HEK293T (cell line): ENCODE measurements at places on chromosomes 7 and 10.

GRCh38 chr10:6813856-6814255 is 233.8 kb upstream of the PRKCQ start:
- no peak for DNase-seq

DNA sequence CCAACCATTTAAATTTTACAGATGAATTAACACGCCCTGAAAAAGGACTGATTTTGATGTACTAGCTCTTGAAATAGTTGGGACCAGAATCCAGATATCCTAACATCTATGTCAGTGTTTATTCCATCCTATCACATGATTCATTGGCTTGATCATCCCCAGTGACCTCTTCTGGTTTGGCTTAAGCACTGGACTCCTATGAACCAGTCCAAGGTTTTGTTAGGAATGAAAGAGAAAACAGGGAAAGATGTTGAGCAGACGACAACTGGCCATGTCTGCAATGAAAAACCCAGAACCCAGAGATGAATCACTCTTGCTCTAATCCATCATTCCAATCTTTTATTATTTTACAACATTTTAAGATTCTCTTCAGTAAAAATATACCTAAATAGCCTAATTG is 1080.9 kb downstream of the SORCS1 start:
- DNase-seq, result no peak

GRCh38 chr10:62016623-62017490 is 115.4 kb downstream of the ARID5B start:
- DNase-seq, result no peak

DNA sequence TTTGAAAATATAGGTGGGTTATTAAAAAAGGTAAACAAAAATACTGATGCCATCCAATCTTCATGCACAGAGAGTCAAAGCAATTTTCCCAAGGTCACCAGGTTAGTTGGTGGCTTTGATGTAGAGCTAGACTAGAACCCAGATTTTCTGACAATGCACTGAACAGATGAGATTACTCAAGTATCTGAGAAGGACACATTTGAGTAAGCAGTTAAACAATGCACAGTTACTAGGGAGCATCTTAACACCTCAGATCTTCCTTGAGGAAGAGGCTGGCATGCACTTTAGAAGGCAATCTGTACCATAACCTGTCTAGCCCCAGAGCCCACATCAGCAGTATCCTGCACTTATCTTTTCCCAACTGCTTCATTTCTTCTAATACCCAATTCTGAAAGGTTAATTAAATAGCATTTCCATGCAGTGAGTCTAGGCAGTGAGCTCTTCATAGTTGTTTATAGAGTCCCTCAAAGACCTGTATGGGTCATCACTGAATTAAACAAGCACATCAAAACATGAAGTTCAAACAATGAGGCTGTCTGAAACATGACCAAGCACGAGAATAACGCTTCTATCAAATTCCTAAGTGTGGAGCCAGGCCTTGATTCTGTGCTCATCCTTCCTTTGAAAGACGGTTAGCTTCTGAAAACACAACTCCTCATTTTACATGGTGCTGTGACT is 38.2 kb upstream of the ANK3 start:
- no peak for DNase-seq

DNA sequence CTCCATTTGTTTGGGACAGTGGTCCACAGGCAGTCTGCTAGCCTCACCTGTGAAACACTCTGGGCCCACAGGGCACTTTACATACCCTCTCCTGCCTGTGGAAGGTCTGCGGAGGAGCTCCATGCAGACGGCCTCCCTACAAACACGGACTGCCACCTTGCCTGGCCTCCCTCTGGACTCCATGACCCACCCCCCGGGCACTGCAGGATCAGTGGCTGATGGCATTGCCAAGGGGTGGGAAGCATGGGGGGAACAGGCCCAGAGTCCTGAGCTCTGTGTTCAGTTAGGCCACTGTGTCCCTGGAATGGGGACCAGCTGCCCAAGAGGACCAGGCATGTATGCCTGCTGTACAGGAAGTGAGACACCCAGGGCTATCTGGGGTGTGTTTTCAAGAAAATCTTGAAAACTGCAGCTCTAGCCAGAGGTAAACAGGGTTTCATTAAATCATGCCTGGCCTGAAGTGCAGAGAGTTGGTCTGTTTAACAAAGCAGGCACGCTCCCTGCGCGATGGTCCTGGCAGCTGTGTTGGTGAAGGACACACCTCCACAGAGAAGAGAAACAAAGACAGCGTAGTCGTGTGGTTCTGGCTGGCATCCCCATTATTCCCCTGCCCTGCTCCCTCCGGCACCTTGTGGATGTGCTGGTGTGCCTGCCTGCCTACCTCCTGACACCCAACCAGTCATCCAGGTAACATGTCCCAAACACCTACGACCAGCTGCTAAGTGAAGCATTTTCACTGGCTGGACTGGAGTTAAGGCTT is 470.8 kb upstream of the ZMIZ1 start:
- DNase-seq, result no peak

- DNase-seq, result no peak
Measured at GRCh38 chr10:17980846-17981565, 29.3 kb downstream of the SLC39A12 start.

GRCh38 chr7:17963281-17963680 is 23.0 kb upstream of the SNX13 start:
- no peak for DNase-seq

- DNase-seq, result no peak
Measured at GRCh38 chr7:6579446-6579845, 2.2 kb downstream of the ZDHHC4 start.

- no peak for DNase-seq
Measured at GRCh38 chr7:132075515-132075914, 500.8 kb downstream of the PLXNA4 start.
